ENCODE measurements at places on chromosomes 12 and 14. TPM values are rescaled to one million over a fixed set of nuclear protein-coding genes. Genes with fewer than 3 reads are reported as not detected.
A peak's percentile ranks its signal among the peaks of the same experiment; 100 is the strongest.

DNA sequence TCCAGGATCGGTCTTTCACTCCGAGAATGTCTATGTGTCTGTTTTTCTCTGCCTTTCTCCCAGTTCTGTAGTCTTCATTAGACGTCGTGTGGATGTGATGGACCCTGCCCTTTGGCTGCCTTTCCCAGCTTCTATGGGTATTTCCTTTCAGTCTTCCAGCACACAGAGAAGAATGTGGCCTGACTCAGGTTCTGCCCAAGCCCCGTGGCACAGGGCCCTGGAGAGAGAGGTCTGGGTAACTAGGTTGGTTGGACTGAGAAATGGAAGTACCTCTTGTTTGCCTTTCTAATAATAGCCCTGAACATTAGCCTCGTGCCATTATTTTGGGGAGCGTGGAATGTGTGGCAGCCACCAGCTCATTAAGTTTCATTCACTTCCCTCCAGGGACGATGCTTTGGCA lies 3.8 kb downstream of the FOXJ2 start:
- no peaks in the 10 kb centered on the region for H3K27me3 ChIP-seq
- peak overlapping the region; percentile 89 for H3K27ac ChIP-seq
- peak; percentile 56 for DNase-seq
- peaks cover 68% of the 10 kb centered on the region for H3K4me1 ChIP-seq
- no peak overlapping the region for H3K4me3 ChIP-seq

DNA sequence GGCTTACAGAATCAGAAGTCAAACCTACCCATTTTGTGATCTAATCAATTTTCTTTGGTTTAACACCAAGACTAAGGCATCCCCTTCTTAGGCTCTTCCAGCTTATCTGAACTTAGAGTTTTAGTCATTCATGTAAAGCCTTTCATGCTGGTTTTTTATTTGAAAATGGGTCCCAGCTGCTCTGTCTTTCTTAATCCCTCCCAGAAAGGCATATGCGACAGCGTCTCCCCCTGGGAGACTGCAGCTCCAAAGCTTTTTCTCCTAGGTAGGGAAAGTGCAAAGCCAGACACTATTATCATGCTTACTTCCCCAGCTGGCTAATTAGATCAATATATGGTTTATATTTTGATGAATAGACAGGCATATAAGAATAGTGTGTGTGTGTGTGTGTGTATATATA lies 96.6 kb upstream of the E2F7 start:
- H3K27ac ChIP-seq: no peak overlapping the region
- H3K4me3 ChIP-seq: no peak overlapping the region
- no peaks in the 10 kb centered on the region for H3K4me1 ChIP-seq
- H3K27me3 ChIP-seq: no peaks in the 10 kb centered on the region

- peak overlapping the region; percentile 94 for H3K4me3 ChIP-seq
- H3K27ac ChIP-seq: peak overlapping the region; percentile 94
- H3K27me3 ChIP-seq: no peaks in the 10 kb centered on the region
- DNase-seq: peak; percentile 88
- H3K36me3 ChIP-seq: no peaks in the 10 kb centered on the region
These were observed 315 bp upstream of the CCDC85C start for GRCh38 chr14:99604278-99604765.

DNA sequence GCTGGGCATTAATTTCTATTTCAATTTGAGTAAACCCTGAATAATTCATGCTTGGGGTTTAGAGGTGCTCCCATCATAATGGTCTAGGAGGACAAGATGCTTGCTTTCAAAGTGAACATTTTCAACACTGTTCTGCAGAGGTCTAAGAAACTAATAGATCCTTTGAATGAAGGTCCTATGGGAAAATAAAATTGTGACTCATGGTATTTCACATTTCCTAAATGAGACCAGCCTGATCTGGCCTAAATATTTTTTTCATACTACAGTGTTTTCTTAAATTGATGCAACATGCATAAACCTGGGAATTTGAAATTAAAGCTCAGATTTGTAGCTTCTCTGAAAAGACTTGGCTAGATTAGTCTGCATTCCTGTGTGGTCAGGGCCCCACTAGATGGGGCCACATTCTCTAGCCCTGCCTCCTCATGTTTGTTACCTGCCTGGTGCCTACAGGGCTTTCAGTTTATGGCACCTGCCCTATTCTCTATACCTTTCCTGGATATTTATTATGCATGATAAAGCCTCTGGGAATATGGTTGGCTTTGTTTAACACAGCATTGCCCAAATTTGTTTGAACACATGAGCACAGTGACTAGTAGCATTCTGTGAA lies 112.7 kb downstream of the METTL25 start:
- H3K4me3 ChIP-seq: no peak overlapping the region
- H3K36me3 ChIP-seq: no peaks in the 10 kb centered on the region
- no peak for DNase-seq
- no peaks in the 10 kb centered on the region for H3K27me3 ChIP-seq
- H3K4me1 ChIP-seq: no peaks in the 10 kb centered on the region

- DNase-seq: no peak
- no peaks in the 10 kb centered on the region for H3K27me3 ChIP-seq
- no peaks in the 10 kb centered on the region for H3K4me1 ChIP-seq
- no peaks in the 10 kb centered on the region for H3K36me3 ChIP-seq
These were observed 13.3 kb upstream of the VRK1 start for GRCh38 chr14:96783915-96784224.

GRCh38 chr12:75848961-75849360 lies 182.6 kb downstream of the PHLDA1 start:
- H3K36me3 ChIP-seq: no peaks in the 10 kb centered on the region
- no peak overlapping the region for H3K27ac ChIP-seq
- no peaks in the 10 kb centered on the region for H3K27me3 ChIP-seq
- no peak for DNase-seq

DNA sequence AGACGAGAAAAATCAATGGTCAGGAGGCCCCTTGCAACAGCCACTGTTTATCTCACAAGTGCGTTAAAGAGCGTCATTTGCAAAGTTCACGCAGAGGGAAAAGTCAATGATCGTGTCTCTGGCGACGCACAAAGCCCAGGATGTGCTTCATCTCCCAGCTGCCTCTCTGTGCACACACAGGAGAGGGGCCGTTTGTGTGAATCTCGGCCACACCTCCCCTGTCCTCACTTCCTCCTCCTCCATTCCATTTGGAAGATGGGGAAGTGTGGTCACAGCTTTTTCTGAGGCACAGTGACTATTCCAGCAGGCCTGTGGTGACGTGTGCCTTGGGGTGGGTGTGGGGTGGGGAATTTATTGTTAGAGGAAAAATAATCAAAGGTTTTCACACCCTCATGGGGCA lies 90.4 kb downstream of the RBM19 start:
- no peaks in the 10 kb centered on the region for H3K4me1 ChIP-seq
- no peak overlapping the region for H3K27ac ChIP-seq
- no peak overlapping the region for H3K4me3 ChIP-seq
- H3K36me3 ChIP-seq: no peaks in the 10 kb centered on the region
- DNase-seq: no peak

GRCh38 chr12:1099158-1099557 lies 108.1 kb downstream of the ERC1 start:
- peaks cover 11% of the 10 kb centered on the region for H3K4me1 ChIP-seq
- no peak for DNase-seq
- H3K27ac ChIP-seq: no peak overlapping the region
- H3K27me3 ChIP-seq: no peaks in the 10 kb centered on the region

GRCh38 chr12:99067171-99067785 lies 422.2 kb downstream of the APAF1 start:
- peak; percentile 31 for DNase-seq
- peak overlapping the region; percentile 53 for H3K27ac ChIP-seq
- no peak overlapping the region for H3K4me3 ChIP-seq
- H3K27me3 ChIP-seq: no peaks in the 10 kb centered on the region
- no peaks in the 10 kb centered on the region for H3K36me3 ChIP-seq

DNA sequence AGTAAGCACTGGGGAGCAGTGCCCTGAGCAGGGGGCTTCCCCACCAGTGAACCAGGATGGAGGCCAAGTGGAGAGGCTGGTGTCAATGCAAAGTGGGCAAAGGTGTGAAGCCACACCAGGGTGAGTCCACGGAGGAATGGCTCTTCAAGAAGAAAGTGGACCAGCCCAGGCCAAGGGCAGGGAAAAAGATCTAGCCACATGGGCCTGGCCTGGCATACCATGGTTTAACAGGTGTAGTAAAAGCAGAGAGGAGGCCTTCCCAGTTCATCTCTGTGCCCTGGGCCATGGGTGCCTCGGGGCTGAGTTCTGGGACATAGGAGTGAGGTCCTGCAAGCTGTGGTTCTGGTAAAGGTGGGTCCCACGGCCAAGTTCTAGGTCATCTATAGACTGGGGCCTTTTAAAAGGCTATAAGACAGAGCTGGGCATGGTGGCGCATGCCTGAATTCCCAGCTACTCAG lies 153.4 kb downstream of the DPF3 start:
- no peaks in the 10 kb centered on the region for H3K36me3 ChIP-seq
- H3K27ac ChIP-seq: no peak overlapping the region
- peaks cover 33% of the 10 kb centered on the region for H3K4me1 ChIP-seq
- no peak for DNase-seq
- no peak overlapping the region for H3K4me3 ChIP-seq

GRCh38 chr14:43169722-43170121 lies 1337.4 kb downstream of the FSCB start:
- DNase-seq: no peak
- no peak overlapping the region for H3K27ac ChIP-seq
- no peaks in the 10 kb centered on the region for H3K36me3 ChIP-seq
- no peaks in the 10 kb centered on the region for H3K4me1 ChIP-seq
- H3K4me3 ChIP-seq: no peak overlapping the region
- no peaks in the 10 kb centered on the region for H3K27me3 ChIP-seq

GRCh38 chr14:74579447-74580274 lies 32.4 kb downstream of the LTBP2 start:
- no peak overlapping the region for H3K4me3 ChIP-seq
- H3K27ac ChIP-seq: no peak overlapping the region
- H3K36me3 ChIP-seq: no peaks in the 10 kb centered on the region
- no peaks in the 10 kb centered on the region for H3K27me3 ChIP-seq
- no peak for DNase-seq
- H3K4me1 ChIP-seq: peaks cover 17% of the 10 kb centered on the region

- no peaks in the 10 kb centered on the region for H3K36me3 ChIP-seq
- no peak for DNase-seq
- H3K27ac ChIP-seq: no peak overlapping the region
- H3K4me3 ChIP-seq: no peak overlapping the region
- no peaks in the 10 kb centered on the region for H3K27me3 ChIP-seq
These were observed 27.3 kb downstream of the RERG start for GRCh38 chr12:15193946-15194345.

DNA sequence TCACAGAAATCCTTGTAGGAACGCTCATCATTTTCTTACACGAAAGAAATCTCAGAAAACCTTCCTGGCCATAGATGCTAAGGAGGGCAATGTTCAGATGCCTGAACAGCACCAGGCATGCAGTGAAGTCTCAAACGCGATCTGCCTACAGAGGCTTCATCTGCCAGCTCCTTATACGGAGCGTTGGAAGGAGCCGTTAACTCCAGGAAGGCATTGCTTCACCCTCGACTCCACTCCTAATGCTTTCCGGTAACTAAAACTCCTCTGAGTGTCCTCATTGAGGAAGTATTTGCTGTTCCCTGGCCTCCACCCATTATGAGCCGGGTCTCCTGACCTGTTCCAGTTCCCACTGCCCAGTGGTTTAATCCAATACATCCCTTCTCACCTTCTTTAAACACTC lies 502.7 kb downstream of the BCL11B start:
- no peaks in the 10 kb centered on the region for H3K36me3 ChIP-seq
- DNase-seq: no peak
- no peak overlapping the region for H3K4me3 ChIP-seq
- H3K27me3 ChIP-seq: no peaks in the 10 kb centered on the region

GRCh38 chr14:104137297-104138097 lies 890 bp upstream of the KIF26A start:
- no peaks in the 10 kb centered on the region for H3K36me3 ChIP-seq
- H3K27me3 ChIP-seq: peaks cover 53% of the 10 kb centered on the region
- no peak overlapping the region for H3K27ac ChIP-seq
- peak overlapping the region; percentile 55 for H3K4me3 ChIP-seq

GRCh38 chr14:77659831-77660230 lies 43.4 kb upstream of the SPTLC2 start:
- no peak overlapping the region for H3K4me3 ChIP-seq
- DNase-seq: no peak
- H3K36me3 ChIP-seq: no peaks in the 10 kb centered on the region
- no peaks in the 10 kb centered on the region for H3K27me3 ChIP-seq

DNA sequence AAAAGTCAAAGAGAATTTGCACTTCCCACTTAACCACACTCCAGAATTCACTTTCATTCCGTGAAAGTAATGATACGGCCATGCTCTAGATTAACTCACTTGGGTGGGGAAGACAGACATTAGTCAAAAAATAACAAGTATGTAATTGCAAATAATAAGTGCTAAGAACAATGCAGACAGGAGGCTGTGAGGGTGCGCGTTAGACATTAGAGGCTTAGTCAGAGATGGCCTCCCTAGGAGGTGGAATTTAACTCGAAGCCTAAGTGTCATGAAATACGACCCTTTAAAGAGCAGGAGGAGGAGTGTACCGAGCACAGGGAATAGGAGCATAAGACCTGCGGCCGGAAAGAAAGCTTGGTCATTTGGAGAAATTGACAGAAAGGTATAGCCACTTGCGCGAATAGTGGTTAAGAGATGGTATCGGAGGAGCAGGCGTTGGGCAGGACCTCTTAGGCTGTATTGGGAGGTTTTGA lies 628 bp downstream of the SNRPF start:
- peak overlapping the region; percentile 81 for H3K27ac ChIP-seq
- peaks cover 18% of the 10 kb centered on the region for H3K4me1 ChIP-seq
- no peak for DNase-seq
- peaks cover 23% of the 10 kb centered on the region for H3K36me3 ChIP-seq
- peak overlapping the region; percentile 68 for H3K4me3 ChIP-seq
- H3K27me3 ChIP-seq: no peaks in the 10 kb centered on the region

DNA sequence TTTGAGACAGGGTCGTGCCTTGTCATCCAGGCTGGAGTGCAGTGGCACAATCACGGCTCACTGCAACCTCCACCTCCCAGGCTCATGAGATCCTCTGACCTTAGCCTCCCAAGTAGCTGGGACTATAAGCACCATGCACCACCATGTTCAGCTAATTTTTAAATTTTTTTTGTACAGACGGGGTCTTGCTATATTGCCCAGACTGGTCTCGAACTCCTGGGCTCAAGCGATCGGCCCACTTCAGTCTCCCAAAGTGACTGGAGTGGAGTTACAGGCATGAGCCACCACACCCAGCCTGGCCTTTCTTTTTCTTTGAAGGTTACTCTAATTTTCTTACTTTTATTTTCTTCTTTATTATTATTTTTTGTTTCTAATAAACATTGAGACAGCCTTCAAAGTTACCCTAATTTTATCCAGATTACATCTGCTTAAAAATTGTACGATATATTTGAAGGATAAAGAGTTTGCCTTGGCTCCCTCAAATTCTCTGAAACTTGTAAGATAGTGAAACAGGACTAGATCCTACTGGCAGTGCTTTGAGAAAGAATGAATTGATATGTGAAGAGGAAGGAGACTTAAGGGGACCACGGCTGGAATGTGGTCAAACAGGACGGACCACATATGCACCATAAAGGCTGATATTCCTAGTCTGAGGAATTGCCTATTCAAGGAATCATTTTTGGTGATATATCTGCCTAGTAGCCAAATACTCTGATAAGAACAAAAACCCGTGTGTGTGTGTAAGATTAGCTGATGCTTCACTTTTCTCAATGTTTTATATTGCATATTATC lies 14.1 kb upstream of the SINHCAF start:
- no peaks in the 10 kb centered on the region for H3K4me1 ChIP-seq
- DNase-seq: no peak
- no peaks in the 10 kb centered on the region for H3K27me3 ChIP-seq
- no peak overlapping the region for H3K4me3 ChIP-seq

The PDE3A gene
- total RNA-seq: 5.3 TPM

The POTEG gene
- not detected for total RNA-seq

The TMEM179 gene
- total RNA-seq: not detected

The PTGER2 gene
- total RNA-seq: 0.25 TPM

The C12orf54 gene
- not detected for total RNA-seq

The BEST3 gene
- total RNA-seq: 163 TPM
